ENCODE measurements at places on chromosomes 13 and 19. TPM values are rescaled to one million over a fixed set of nuclear protein-coding genes. Genes with fewer than 3 reads are reported as not detected.

DNA sequence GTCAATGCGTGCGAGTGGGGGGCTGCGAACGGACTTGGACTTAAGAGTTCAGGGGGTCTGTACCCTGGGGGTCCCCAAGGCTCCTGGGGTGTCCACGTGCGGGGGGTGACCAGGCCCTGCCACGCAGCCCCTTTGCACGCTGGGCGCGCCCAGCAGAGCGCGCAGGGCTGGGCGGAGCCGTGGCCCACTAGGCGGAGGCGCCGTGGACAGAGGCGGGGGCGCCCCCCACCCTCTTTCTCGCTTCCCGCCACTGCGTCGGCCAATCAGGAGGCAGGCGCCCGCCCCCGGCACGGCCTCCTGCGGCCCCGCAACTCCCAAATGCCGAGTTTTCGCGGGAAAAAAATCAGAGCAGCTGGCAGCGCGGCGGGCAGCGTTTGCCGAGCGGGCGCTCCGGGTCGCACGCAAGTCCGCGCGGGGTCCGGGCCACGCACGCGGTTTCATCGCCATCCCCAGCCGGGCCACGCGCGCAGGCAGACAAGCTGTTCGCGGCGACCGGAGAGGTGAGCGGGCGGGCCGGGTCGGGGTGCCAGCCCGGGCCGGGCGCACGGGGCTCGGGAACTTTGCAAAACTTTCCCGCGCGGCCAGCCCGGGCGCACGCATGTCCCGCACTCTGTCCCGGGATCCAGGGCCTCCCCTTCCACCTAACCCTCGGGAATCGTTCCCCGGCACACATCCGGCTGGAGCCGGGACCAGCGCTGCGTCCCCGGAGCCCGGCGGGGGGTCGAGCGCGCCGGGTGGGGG lies at the start of gene UHRF1:
TSS of gene UHRF1 (plus strand) at position 346 of the 741 bp plus-strand sequence. CDS start 1,385 bp downstream, outside the sequence.
- peak; percentile 56 for DNase-seq
- H3K4me1 ChIP-seq: peaks cover 23% of the 10 kb centered on the region
- peak within 1 kb of the TSS; percentile 77 for H3K4me3 ChIP-seq
- H3K36me3 ChIP-seq: no peaks in the 10 kb centered on the region
- no peak within 1 kb of the TSS for H3K27ac ChIP-seq

- no peaks in the 10 kb centered on the region for H3K4me1 ChIP-seq
- DNase-seq: no peak
- H3K4me3 ChIP-seq: no peak overlapping the region
These were observed 200.5 kb downstream of the ABCC4 start for GRCh38 chr13:95100525-95101433.

DNA sequence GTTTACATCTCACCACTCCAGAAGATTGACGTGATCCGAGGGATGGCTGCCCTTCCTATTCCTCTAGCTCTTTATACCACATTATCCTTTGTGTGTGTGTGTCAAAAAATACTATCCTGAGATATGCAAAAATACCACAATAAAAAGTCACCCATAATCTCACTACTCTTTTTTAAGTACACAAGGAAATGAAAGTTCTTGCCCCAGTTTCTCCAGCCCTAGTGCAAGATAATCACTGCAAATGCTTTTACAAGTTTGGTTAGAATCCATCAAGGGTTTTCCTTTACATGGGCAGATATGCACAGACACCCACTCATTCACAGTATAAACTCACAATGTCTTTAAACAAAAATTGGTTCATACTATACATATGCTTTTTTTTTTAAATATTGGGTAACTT lies 89.3 kb downstream of the DIAPH3 start:
- H3K4me1 ChIP-seq: no peaks in the 10 kb centered on the region
- H3K36me3 ChIP-seq: no peaks in the 10 kb centered on the region
- H3K4me3 ChIP-seq: no peak overlapping the region
- no peak for DNase-seq
- H3K27ac ChIP-seq: no peak overlapping the region

DNA sequence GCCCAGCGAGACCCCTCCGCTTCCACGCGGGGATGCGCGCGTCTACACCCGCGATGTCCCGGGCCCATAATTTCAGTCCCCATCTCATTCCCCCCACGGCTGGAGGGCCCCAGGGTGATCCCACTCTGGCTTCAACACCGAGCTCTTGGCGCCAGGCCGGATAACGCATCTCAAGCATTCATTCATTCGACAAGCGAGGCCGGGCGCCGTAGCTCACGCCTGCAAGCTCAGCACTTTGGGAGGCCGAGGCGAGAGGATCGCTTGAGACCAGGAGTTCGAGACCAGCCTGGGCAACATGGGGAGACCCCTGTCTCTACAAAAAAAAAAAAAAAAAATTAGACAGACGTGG lies 5.9 kb downstream of the ANGPTL6 start:
- peak; percentile 65 for DNase-seq
- H3K4me3 ChIP-seq: peak overlapping the region; percentile 63
- H3K27ac ChIP-seq: peak overlapping the region; percentile 84
- H3K4me1 ChIP-seq: peaks cover 13% of the 10 kb centered on the region

DNA sequence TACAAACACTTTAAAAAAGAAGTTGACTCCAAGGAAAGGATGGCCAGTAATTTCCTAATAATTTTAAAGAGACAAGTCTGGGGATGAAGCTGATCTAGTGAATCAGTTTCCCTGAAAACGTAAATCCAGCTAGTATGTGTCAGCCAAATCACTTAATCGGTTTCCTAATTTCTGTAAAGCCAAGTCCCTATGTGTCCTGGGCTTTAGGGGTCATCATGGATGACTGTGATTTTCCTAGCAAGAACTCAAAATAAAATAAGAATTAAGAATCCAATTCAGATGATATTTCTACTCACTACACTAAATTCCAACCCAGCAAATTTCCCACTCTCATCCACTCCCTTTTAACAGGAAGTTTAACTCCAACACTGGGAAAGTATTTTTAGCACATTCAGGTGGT lies 35.9 kb downstream of the ELF1 start:
- DNase-seq: no peak
- no peaks in the 10 kb centered on the region for H3K27me3 ChIP-seq
- peaks cover 38% of the 10 kb centered on the region for H3K4me1 ChIP-seq

The THAP8 gene
- total RNA-seq: 10.6 TPM

DNA sequence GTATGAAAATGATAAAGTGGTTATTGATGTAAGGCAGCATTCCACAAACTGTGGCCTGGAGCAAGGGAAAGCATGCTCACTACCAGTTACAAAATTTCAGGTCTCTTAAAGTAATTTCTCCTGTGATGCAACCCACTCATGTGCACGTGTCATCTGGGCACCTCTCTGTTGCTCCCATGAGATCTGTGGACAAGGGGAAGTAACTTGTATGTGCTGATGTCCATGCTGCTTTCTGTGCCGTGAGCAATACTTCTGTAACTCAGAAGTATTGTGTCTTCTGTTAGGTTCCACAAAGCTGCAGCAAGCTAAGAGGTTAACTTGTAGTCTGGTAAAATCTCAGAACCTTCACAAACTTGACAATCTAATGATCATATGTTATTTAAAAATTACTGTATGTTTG lies 930.0 kb upstream of the SLITRK6 start:
- H3K36me3 ChIP-seq: no peaks in the 10 kb centered on the region
- H3K4me1 ChIP-seq: no peaks in the 10 kb centered on the region
- H3K27me3 ChIP-seq: no peaks in the 10 kb centered on the region
- no peak overlapping the region for H3K4me3 ChIP-seq
- H3K27ac ChIP-seq: no peak overlapping the region
- no peak for DNase-seq

- no peak for DNase-seq
- H3K36me3 ChIP-seq: no peaks in the 10 kb centered on the region
- H3K27ac ChIP-seq: no peak overlapping the region
- H3K4me3 ChIP-seq: no peak overlapping the region
- no peaks in the 10 kb centered on the region for H3K27me3 ChIP-seq
These were observed 39.3 kb downstream of the LMO7 start for GRCh38 chr13:75675421-75675820.

DNA sequence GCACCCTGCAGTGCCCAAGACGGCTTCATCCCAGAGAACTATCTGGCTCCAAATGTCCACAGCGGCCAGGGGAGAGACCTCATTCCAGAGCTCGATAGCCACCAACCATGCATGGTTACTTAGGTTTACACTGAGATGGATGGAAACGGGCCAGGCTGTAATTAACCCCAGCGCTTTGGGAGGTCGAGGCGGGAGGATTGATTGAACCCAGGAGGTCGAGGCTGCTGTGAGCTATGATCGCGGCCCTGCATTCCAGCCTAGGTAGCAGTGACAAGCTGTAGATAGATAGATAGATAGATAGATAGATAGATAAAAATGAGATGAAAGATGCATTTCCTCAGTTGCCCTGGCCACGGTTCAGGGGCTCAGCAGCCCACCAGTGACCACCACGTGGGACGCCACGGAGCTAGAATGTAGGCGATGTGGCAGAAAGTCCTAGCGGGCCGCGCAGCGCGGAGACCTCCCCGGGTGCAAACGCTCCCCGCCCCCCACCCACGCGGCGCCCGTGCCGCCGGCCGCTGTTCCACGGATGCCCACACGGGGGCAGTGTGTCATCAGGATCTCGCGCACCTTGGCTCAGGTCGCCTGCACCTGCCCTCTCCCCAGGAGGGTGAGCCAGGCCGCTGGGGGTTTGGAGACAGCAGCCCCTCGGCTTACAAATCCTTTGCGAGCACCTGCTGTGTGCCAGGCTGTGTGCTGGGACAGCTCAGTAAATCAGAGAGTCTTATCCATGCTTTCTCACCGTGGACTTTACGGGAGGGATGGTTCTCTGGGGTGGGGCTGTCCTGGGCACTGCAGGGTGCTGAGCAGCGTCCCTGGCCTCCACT lies 13.5 kb upstream of the TLE5 start:
- DNase-seq: peak; percentile 62
- H3K4me1 ChIP-seq: no peaks in the 10 kb centered on the region
- peak overlapping the region; percentile 15 for H3K4me3 ChIP-seq

Data from Peyer's patch (tissue), 4 donors.